ENCODE measurements at places on chromosomes 7 and 10. TPM values are rescaled to one million over a fixed set of nuclear protein-coding genes. Genes with fewer than 3 reads are reported as not detected.
A peak's percentile ranks its signal among the peaks of the same experiment; 100 is the strongest.

GRCh38 chr7:12851841-12852240, 164.4 kb downstream of the ARL4A start:
- no peak for DNase-seq

The LMOD2 gene
- total RNA-seq: not detected

GRCh38 chr10:79420974-79421688, 24.3 kb downstream of the ZCCHC24 start:
- DNase-seq: no peak

The ANLN gene
- 58.3 TPM for total RNA-seq

The MBLAC1 gene
- 1.6 TPM for total RNA-seq

DNA sequence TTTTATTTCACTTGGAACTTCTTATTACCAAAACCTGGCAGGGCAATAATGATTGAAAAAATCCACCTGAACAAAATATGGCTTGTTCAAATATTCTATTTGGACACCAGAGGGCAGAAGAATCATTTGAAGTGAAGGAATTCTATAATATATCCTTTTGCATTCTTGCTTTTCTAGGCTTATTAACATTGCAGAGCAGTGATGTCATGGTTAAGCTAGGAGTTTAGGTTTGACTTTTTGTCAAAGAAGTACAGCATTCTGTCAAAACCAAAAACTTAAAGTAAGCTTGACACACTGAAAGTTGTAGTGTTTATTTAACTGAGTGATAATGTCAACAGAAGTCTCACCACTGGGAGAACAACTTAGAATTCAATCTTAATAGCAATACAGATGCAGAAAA, 156.0 kb downstream of the SEMA3D start:
- DNase-seq: no peak

GRCh38 chr7:140053812-140054539, 8.8 kb downstream of the PARP12 start:
- no peak for DNase-seq

The SMARCD3 gene
- 4.8 TPM for total RNA-seq

DNA sequence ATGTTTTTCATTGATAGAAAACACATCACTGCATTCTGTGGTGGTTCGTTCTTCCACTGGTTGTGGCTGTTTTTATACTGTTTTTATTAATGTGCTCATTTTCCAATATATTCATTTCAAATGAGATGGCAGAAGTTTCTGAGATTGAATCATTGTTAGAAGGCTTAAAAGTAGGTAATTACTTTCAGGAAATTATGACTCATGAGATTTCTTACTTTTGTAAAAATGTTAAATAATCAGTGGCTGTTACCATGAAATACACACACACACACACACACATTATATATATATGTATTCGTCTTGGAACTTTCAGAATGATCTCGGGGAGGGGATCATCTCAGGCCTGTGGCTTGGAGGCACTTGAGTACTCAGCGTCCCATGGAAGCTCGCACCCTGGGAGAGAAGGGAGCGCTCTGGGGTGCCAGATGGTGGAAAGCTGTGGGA, 66.1 kb downstream of the ZMYND11 start:
- peak; percentile 10 for DNase-seq

- DNase-seq: no peak
Measured at GRCh38 chr10:34523017-34523767, 291.9 kb downstream of the PARD3 start.

- no peak for DNase-seq
Measured at GRCh38 chr7:135980012-135980551, 2.9 kb upstream of the MTPN start.

The CCL26 gene
- not detected for total RNA-seq

GRCh38 chr7:74476626-74477025, 22.9 kb downstream of the GTF2IRD1 start:
- no peak for DNase-seq

The CABCOCO1 gene
- not detected for total RNA-seq

GRCh38 chr10:10910634-10911033, 107.0 kb upstream of the CELF2 start:
- DNase-seq: no peak

- DNase-seq: no peak
Measured at GRCh38 chr10:110475722-110476515, 21.8 kb upstream of the DUSP5 start.

The COBL gene
- total RNA-seq: not detected

DNA sequence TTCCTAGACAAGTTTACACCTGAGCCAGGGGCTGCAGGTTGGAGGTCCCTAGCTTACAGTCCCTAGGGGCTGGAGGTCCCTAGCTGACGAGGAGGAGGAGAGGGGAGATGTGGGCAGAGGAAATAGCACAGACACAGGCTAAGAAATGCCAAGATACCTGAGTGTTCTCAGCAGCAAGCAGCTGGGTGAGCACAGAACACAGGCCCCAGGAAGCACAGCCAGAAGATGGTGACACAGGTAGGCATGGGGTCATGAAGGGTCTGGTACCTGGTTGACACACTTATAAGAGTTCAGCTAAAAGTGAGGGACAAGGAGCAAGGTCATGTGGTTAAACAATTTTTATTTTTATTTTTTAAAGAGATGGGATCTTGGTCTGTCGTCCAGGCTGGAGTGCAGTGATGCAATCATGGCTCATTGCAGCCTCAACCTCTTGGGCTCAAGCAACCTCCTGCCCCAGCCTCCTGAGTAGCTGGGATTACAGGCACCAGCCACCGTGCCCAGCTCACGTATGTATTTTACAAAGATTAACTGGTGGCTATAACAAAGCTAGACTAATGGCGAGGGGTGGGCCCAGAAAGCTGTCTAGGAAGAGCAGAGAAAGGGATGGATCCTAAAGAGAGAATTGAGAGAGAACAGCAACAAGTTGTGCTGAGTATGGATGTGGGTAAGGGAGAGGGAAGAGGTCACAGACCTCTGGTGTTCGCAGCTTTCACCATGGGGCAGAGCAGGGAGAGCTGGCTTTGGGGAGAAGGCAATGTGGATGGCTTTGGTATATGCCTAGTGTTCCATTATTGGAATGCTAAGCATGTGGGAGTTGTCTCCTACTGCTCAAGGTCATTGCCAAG, 140.3 kb upstream of the KLF14 start:
- DNase-seq: no peak

All from activated CD4-positive, alpha-beta T cell treated with anti-CD3 and anti-CD28 coated beads for 36 hours (primary cell).